ENCODE measurements at places on chromosomes 16 and 17.
A peak's percentile ranks its signal among the peaks of the same experiment; 100 is the strongest.

DNA sequence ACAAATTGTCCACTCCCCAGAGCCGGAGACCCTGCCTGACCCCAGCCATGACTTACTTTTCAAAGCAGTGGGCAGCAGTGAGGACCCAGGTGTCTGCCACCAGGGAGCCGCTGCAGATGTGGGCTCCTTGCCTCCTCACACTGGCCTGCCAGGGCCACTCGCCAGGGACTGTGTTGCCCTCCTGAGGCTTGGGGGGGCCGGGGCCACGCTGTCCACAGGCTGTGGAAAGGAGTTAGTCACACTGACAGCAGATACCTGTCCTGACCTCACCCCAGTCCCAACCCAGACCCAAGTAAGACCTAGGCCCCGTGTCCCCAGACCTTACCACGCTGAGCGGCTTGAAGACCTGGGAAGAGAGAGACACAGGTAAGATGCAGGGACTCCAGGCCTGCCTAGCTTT, 1.3 kb downstream of the PRSS53 start:
- no peak for DNase-seq

DNA sequence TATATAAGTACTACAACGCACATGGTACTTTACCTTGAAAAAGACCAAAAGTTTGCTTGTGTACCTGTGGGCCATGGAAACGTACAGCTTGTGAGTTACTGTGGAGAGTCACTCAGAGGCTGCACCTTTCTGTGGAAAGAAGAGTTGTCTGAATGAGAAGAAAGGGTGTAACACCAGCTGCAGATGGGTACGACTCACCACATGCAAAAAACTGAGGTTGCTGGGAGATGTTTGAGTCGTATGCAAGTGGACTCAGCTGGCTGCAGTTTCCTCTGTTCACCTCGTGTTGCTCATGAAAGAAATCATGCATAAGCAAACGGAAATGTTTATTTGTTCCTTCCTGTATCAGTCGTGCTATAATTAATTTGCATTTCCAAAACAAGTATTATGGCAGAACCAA, 22.4 kb upstream of the DYNLRB2 start:
- no peak for DNase-seq

- peak; percentile 68 for DNase-seq
Observed at GRCh38 chr16:66409156-66409555, 17.9 kb upstream of the BEAN1 start.

DNA sequence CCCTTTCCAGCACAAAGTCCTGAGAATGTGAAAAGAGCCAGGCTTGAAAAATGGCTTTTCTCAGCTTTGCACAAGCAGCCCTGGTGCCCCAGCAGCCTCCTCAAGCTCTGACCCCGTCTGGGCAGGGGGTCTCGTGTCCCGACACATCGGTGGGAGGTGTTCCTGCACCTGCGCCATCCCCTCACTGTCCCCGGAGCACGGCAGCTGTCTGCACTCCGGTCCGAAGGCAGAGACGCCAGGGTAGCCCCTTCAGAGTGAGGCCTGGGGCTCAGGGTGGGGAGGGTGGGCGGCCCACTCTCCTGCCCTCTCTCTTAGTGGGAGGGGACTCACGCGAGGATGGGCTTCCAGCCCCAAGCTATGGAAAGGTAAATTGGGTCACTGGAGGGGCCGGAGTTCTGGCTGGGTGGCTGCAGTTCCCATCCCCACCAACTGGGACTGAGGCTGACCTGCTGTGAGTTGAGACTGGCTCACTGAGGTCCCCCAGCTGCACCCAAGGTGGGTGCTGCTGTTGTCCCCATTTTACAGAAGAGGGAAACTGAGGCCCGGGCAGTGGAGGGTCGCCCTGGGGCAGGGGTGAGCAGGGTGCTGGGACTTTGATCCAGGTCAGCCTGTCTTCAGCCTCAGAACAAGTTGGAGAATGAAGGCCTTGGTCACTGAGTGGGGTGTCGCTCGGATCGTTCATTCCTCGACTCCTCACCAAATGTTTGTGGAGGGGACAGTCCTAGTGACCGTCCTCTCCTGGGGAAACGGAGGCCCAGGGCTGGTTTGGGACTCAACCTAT, 2.3 kb upstream of the BAIAP3 start:
- no peak for DNase-seq

GRCh38 chr16:85171004-85171758, 58.9 kb upstream of the CIBAR2 start:
- DNase-seq, result no peak
